ENCODE measurements at places on chromosomes 5 and 9. TPM values are rescaled to one million over a fixed set of nuclear protein-coding genes. Genes with fewer than 3 reads are reported as not detected.

- no peak for DNase-seq
- no peak overlapping the region for H3K27ac ChIP-seq
- H3K4me1 ChIP-seq: no peaks in the 10 kb centered on the region
- peaks cover 16% of the 10 kb centered on the region for H3K36me3 ChIP-seq
- H3K27me3 ChIP-seq: no peaks in the 10 kb centered on the region
- H3K4me3 ChIP-seq: no peak overlapping the region
Observed at GRCh38 chr5:171868236-171868635, 82.6 kb downstream of the SMIM23 start.

DNA sequence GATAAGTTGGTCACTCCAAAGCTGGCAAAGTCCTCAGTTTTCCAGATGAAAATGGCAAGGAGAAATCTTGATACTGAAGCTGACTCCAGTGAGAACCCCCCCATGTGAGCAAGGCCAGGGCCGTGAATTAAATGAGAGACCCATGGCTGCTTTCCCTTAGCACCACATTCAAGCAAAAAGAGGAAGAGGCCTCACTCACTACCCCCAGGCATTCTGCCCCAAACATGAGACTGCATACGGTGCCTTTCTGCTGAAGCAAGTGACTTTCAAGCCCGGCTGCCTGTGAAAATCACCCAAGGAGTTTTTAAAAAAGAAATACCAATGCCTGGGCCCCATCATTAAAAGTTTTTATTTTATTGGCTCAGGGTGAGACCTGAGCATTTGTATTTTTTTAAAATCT lies 66.9 kb downstream of the TMEM252 start:
- H3K27ac ChIP-seq: no peak overlapping the region
- no peak for DNase-seq
- H3K4me3 ChIP-seq: no peak overlapping the region
- H3K27me3 ChIP-seq: peaks cover 10% of the 10 kb centered on the region
- H3K4me1 ChIP-seq: no peaks in the 10 kb centered on the region

DNA sequence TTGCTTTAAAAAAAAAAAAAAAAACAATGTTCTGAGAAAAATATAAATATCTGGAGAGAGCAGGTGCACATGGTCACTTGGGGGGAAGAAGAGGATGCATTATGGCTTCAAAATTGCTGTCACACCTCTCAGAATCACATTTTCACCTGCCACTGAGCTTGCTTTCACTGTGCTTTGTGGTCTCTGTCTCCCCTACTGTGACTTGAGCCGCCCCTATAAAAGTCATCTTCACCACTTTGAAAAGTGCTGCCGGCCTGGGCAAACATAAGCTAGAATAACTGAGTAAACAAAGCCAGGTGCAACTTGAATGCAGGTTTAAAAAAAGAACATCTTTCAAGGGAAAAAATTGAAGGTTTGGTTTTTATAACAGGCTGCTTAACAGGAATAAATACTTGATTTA lies 368.1 kb upstream of the GRIA1 start:
- H3K36me3 ChIP-seq: no peaks in the 10 kb centered on the region
- H3K4me1 ChIP-seq: no peaks in the 10 kb centered on the region
- no peak for DNase-seq
- no peak overlapping the region for H3K27ac ChIP-seq
- H3K27me3 ChIP-seq: no peaks in the 10 kb centered on the region
- no peak overlapping the region for H3K4me3 ChIP-seq

GRCh38 chr9:2059274-2059929 lies 44.3 kb downstream of the SMARCA2 start:
- no peak for DNase-seq
- no peaks in the 10 kb centered on the region for H3K27me3 ChIP-seq
- peaks cover 70% of the 10 kb centered on the region for H3K36me3 ChIP-seq

DNA sequence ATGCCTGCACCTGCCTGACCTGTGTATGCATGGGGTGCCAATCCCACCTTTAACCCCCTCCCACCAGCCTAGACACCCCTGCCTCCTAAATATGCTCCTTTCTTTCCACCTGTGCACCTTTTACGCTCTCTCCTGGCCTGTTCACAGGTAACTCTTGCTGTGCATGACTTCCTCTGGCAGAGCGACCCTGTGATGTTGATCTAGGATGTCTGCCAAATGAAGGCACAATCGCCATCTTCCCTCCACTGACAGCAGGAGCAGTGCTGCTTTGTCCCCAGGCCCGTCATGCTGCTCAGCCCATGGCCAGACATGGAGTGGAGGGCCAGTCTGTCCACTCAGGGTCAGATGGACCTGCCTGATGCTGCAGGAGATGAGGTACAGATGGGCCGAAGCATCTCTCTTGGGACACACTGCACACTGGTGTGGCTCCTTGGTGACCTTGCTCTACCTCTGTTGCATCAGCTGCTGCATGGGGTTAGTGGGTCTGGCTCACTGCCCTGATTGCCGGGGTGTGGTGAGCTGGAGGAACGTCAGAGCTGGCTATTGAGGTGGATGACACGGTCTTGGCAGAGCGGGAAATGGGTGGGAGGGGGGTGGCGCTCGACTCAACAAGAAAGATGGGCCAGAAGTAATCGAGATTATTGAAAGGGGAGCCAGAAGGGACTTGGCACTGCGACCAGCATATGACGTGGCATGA lies 101.7 kb upstream of the PITX1 start:
- no peak overlapping the region for H3K4me3 ChIP-seq
- no peak overlapping the region for H3K27ac ChIP-seq
- DNase-seq: no peak
- H3K36me3 ChIP-seq: no peaks in the 10 kb centered on the region
- no peaks in the 10 kb centered on the region for H3K4me1 ChIP-seq

Gene DPP7
- total RNA-seq: 321 TPM

DNA sequence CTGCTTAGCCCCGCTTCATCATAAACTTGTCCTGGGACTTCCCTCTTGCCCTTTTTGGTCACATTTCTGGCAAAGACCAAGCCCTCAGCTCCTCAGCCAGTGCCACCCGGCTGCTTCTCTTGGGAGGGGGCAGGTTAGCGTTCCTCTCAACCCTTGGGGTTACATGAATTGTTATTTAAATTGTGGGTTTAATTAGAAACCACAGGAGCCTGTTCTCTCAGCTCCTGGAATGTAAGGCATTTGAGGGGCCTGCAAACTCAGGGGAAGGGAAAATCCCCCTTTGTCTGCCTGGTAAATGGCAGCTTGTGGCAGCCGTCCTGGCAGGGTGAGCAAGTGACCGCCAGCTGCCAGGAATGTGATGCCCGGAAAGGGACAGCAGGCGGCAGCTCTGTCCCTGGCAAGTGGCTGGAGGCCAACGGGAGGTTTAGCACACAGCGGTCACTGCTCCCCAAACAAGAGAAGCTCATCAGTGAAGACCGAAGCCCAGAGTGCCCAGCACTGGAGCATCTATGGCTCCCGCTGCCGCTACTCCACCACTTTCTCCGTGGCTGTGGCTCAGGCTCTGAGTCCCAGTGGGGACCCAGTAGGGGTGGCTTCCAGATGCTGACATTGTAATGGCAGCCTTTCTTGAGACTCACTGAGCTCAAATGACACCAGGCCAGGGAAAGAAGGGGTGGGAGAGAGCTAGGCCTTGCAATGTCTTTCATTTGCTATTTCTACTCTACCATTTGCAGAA lies 51.7 kb downstream of the SHB start:
- no peak overlapping the region for H3K4me3 ChIP-seq
- H3K27ac ChIP-seq: no peak overlapping the region
- no peaks in the 10 kb centered on the region for H3K27me3 ChIP-seq
- H3K36me3 ChIP-seq: no peaks in the 10 kb centered on the region
- no peaks in the 10 kb centered on the region for H3K4me1 ChIP-seq
- DNase-seq: no peak

Gene GLRA1
- not detected for total RNA-seq

Gene SPINK13
- not detected for total RNA-seq

- no peak for DNase-seq
- H3K4me3 ChIP-seq: no peak overlapping the region
- H3K36me3 ChIP-seq: peaks cover 9% of the 10 kb centered on the region
- no peak overlapping the region for H3K27ac ChIP-seq
Observed at GRCh38 chr9:97186493-97186892, 121.0 kb upstream of the CCDC180 start.

DNA sequence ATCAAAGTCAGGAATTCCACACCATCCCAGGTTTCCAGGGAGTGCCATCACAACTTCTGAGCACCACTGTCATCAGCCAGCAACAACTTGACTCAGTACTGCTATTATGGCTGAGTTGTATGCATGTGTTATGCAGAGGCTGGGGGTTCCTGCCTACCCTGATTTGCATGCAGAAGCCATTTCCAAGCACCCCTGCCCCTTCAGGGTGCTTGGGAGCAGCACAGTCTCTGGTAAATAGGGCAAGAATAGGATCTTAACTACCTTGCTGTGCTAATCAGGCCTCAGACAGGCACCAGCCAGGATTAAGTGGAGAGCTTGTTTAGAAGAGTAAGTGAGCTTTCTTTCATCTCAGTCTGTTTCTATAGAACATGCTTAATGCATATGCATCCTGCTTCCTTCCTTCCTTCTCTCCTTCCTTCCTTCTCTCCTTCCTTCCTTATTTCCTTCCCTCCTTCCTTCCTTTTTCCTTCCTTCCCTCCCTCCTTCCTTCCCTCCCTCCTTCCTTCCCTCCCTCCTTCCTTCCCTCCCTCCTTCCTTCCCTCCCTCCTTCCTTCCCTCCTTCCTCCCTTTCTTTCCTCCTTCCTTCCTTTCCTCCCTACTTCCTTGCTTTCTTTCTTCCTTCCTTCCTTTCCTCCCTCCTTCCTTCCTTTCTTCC lies 175.7 kb downstream of the FRMD3 start:
- DNase-seq: no peak
- no peaks in the 10 kb centered on the region for H3K36me3 ChIP-seq
- H3K27ac ChIP-seq: no peak overlapping the region
- H3K27me3 ChIP-seq: no peaks in the 10 kb centered on the region
- no peak overlapping the region for H3K4me3 ChIP-seq

- no peak overlapping the region for H3K4me3 ChIP-seq
- no peak overlapping the region for H3K27ac ChIP-seq
- peaks cover 5% of the 10 kb centered on the region for H3K4me1 ChIP-seq
- H3K36me3 ChIP-seq: no peaks in the 10 kb centered on the region
- DNase-seq: no peak
- H3K27me3 ChIP-seq: peaks cover 27% of the 10 kb centered on the region
Observed at GRCh38 chr5:83568186-83568585, 96.6 kb downstream of the VCAN start.

DNA sequence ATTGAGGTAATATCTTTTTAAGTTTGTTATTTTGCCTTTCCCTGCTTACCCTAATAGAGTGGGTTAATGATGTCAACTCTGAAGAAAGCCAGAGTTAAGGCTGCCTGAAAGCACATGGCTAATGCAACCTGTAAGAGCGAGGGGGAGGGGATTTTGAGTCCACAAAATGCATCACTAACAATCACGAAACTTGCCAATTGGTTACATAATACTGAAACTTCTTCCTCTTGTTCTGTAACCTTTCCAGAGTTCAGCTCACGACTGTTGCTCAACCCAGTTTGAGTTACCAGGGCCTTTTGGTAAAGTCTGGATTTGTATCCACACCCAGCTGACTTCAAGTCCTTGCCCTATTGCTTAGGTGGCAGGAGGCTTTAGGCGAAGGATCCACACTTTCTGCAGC lies 308.8 kb downstream of the EFNA5 start:
- peaks cover 6% of the 10 kb centered on the region for H3K27me3 ChIP-seq
- no peak for DNase-seq

Gene C9orf50
- total RNA-seq: not detected

GRCh38 chr5:96961053-96961452 lies 25.2 kb downstream of the LNPEP start:
- peaks cover 41% of the 10 kb centered on the region for H3K36me3 ChIP-seq
- H3K27me3 ChIP-seq: no peaks in the 10 kb centered on the region
- DNase-seq: no peak
- H3K27ac ChIP-seq: peak overlapping the region; percentile 86
- H3K4me3 ChIP-seq: peak overlapping the region; percentile 48

Gene POLR3G
- 10.4 TPM for total RNA-seq

DNA sequence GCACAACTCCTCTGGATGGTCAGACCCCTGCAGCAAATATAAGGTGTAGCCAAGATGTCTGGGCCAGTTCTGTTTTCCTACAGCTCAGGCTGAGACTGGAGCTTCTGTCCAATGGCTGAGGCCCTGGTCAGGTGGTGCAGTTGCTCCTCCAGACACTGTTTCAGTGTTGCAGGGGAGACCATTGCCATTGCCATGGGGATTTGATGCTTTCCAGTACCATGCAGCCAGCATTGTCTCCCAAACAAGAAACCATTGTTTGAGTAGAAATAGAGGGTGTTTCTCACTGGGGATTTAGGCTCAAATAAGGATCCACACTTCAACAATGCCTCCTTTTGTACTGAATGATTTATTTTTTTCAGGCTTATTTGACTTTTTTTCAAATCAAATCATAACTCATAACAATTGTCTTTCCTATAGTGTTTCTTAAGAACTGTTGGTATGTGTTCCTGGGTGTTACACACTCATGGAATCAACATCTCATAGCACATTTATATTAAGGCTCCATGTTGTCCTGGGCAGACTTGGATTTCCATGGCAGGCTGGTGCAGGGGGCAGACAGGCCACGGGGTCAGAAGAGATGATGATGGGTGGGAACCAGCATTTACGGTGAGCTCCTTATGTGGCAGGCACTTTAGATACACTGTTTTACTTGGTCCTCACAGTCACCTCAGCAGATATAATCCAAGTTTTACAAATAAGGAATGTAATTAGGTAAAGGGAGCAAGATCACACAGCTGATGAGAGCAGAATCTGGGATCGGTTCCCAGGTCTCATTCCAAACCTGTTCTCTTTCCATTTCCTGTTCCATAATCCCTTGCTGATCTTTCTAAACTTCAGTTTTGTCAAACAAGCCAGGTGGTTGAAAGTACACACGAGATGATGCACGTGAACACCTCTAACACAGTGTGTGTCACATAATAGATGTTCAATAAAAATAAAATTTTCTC lies 95.9 kb upstream of the GNAQ start:
- no peak overlapping the region for H3K4me3 ChIP-seq
- peaks cover 4% of the 10 kb centered on the region for H3K36me3 ChIP-seq
- peaks cover 12% of the 10 kb centered on the region for H3K27me3 ChIP-seq
- no peak overlapping the region for H3K27ac ChIP-seq

Gene DAB2IP
- 0.18 TPM for total RNA-seq

Gene MYORG
- total RNA-seq: 4.2 TPM

- no peak overlapping the region for H3K4me3 ChIP-seq
- no peaks in the 10 kb centered on the region for H3K27me3 ChIP-seq
- H3K4me1 ChIP-seq: no peaks in the 10 kb centered on the region
- no peak for DNase-seq
Observed at GRCh38 chr5:25095261-25095660, 450.5 kb upstream of the CDH10 start.

DNA sequence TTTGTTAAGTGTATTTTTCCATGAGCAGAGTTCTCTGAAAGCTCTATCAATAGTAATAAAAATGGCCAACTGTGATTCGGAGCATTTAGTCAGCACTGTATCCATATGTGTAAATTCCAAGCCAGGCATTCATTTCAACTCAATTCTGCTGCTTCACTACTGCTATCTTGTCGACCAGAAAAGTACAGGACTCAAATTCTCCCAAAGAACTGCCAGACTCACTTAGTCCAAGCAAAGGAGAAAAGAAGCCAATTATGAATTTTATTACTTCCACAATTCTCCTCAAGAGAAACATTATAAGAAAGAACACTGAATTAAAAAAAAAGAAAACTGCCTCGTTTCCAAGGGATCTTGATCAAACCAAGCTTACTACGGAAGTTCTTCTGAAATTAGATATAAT lies 906.3 kb upstream of the DMAC1 start:
- H3K4me1 ChIP-seq: no peaks in the 10 kb centered on the region
- H3K27ac ChIP-seq: no peak overlapping the region
- no peaks in the 10 kb centered on the region for H3K27me3 ChIP-seq
- no peak for DNase-seq
- H3K4me3 ChIP-seq: no peak overlapping the region

GRCh38 chr9:8904771-8905515 lies 1105.4 kb upstream of the DMAC1 start:
- no peak for DNase-seq
- no peaks in the 10 kb centered on the region for H3K27me3 ChIP-seq
- H3K36me3 ChIP-seq: no peaks in the 10 kb centered on the region
- no peak overlapping the region for H3K4me3 ChIP-seq
